ENCODE measurements at places on chromosomes 2 and 18.
A peak's percentile ranks its signal among the peaks of the same experiment; 100 is the strongest.

DNA sequence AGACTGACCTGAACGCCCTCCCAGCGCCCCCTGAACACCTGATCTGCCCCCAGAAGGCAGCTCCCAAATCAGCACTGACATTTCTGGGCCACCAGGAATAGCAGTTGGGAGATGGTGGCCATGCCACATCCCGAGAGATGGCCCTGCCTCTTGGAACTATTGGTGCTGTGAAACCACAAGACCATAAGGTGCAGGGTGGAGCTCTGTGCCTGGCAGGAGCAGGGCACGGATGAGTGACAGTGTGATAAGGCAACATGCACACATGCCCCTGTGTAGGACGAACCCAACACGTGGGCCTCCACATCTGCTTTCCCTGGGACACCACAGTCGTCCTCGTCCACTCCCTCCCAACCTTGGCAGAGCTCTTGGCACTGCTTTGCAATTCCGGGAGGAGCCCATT, 26.9 kb downstream of the ANO7 start:
- DNase-seq, result no peak

- no peak for DNase-seq
Observed at GRCh38 chr2:127655209-127656073, 9.5 kb downstream of the GPR17 start.

DNA sequence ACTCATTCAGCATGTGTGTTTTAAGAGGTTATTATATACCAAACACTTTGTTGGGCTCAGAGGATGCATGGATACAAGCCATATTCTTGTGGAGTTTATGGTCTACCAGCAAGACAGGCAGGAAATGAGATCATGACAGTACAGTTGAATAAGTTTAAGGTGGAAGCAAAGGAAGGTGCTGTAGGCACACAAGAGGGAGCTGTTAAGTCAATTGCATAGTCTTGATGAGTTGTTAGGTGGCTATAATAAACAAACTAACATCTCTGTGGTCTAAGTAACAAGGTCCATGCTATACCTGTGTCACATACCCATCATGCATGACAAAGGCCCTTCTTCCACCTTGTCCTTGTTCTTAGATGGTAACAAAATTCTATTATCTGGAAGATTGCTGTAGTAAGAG, 538.3 kb downstream of the CNTNAP5 start:
- peak; percentile 47 for DNase-seq

DNA sequence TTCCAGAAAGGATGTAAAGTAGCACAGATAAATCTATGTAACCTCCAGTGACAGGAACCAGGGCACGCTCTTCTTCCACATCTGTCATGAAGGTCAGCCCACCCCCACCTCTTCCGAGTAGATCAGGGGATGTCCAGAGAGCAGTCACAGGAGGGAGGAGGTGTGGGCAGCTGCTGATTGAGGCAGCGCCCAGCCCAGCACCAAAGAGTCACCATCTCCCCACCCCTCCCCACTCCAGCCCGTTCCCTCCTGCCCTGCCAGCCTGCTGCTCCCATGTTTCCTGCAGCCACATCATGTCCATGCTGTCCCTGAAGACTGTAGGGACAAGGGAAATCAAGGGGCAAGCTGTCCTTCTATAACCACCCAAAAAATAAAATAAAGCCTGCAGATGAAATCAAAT, 269.8 kb downstream of the BCL11A start:
- DNase-seq, result no peak

- DNase-seq, result no peak
Observed at GRCh38 chr2:144382849-144383248, 137.1 kb downstream of the ZEB2 start.

GRCh38 chr2:113225263-113226259, 51.8 kb downstream of the PSD4 start:
- DNase-seq, result peak; percentile 44

- DNase-seq, result no peak
Observed at GRCh38 chr18:67381608-67382150, 134.8 kb downstream of the DSEL start.

DNA sequence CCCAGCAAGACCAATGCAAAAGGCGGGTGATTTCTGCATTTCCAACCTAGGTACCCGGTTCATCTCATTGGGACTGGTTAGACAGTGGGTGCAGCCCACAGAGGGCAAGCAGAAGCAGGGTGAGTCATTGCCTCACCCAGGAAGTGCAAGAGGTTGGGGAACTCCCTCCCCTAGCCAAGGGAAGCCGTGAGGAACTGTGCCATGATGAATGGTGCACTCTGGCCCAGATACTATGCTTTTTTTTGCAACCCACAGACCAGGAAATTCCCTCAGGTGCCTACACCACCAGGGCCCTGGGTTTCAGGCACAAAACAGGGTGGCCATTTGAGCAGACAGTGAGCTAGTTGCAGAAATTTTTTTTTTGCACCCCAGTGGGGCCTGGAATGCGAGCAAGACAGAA, 662.6 kb upstream of the ACVR2A start:
- DNase-seq, result no peak

GRCh38 chr2:12928197-12928774, 211.6 kb downstream of the TRIB2 start:
- no peak for DNase-seq

GRCh38 chr2:216754336-216754735, 59.0 kb upstream of the IGFBP5 start:
- no peak for DNase-seq

DNA sequence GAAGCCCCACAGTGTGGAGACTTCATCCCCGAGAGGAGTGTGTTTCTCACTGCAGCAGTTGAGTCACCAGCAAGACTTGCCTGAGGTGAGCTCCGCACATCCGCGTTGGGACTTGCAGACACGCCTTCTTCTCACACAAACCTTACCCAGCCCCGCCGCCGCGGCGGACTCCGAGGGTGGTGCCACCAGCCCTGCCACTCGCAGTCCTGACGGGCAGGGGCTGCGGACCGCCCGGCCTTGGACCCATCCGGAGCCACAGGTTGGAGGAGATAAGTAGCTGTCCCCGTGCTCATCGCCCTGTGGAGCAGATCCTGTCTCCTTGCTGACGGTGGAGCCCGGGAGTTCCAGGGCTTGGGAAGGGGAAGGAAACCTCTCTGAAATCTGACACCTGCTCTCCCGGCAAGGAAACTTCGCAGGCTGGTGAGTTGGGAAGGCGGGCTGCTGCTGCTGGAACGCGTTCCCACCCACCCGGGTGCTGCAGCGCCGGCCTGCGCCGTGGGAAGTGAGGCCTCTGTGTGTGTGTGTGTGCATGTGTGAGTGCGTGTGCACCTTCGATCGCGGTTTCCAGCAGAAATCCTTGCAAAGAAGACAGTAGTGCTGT, at the start of gene RAB27B:
Gene RAB27B (plus strand): TSS at position 197 of the 601 bp plus-strand sequence. CDS start 49,109 bp downstream, outside the sequence.
- no peak for DNase-seq

DNA sequence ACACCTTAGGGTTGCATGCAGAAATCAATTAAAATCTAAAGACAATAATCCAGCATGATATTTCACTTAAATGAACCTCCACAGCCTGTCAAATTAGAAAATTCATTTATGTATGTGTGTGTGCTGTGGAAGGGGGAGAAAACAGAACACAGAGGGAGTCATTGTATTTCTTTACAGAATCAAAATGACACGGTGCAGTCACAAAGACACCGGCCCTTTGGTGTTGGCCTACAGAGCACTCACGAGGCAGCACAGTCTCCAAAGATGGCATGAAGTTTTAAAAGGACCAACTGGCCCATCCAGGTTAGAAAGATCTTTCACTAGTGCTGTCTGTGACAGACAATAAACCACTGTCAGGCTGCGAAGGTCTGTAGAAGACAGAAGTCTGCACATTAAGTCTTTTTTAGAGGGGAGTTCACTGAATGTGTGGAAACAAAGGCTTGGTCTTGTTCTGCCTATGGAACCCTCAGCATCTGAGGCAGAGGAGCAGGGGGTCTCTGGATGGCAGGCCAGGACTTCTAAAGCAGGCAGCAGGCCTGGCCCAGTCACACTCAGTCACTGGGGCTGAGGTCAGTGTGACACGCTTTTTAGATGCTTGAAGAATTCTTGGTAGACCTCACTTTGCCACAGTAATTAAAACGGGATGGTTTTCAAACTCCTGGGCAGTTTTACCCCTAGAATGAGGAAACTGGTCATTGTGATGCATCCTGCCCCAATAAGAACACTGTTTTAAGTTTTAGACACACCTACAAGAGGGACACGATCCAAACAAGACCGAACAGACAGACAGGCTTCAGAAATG, 184.9 kb downstream of the AFF3 start:
- DNase-seq, result no peak

DNA sequence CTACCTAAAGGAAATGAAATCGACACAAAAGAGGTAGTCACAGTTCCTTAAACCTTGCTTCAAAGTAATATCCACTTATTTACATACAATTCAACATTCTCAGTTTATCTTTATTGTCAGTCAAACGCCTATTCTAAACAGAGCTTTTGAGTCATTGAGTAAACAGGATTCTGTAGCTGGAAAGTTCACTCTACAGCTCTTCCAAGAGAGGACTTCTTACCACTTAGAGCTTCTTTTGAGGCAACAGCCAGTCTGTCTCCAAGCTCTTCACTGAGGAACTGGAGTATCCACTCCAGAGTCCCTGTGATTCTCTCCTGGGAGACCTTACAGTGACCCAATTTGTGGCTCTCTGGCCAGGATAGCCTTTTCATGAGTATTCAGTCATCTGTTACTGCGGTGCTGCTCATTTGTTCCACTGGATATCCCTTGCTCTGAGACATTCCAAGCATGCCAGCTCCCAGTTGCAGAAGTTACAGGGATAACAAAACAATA, 210.9 kb upstream of the OSR1 start:
- DNase-seq, result no peak

DNA sequence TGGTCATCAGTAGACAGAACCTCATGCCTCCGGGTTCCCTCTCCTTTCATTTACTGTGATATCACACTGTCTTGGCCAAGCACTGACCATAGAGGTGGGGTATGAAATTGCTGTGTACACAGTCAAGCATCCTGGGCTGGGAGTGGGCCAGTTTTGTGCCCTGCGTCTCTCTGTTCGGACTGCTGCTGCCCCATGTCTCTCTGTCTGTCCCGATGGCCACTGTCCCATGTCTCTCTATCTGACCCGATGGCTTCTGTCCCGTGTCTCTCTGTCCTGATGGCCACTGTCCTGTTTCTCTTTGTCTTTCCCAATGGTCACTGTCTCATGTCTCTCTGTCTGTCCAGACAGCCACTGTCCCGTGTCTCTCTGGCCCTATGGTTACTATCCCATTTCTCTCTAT, 164.9 kb downstream of the ARL4C start:
- no peak for DNase-seq

- DNase-seq, result no peak
Observed at GRCh38 chr2:78941751-78942150, 83.8 kb upstream of the REG3G start.

GRCh38 chr2:226057365-226057764, 657.9 kb downstream of the NYAP2 start:
- DNase-seq, result no peak

DNA sequence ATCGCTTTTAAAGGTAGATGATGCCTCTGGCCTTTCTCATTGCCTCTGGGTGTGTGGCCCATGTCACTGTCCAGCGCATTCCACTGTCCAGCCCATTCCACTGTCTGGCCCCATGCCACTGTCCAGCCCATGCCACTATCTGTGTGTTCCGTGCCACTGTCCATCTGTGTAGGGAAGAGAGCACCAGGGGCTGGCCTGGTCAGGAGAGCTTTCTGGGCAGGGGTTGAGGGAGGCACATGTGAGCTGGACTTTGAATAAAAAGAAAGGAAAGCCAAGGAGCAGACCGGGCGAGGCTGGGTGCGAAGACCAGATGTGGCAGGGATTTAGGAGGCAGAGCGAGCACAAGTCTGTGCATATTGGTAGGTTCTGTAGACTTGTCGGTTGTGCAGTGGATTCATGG, 236.2 kb downstream of the NEDD4L start:
- DNase-seq, result no peak

- DNase-seq, result no peak
Observed at GRCh38 chr18:74367905-74368304, 52.3 kb downstream of the C18orf63 start.

GRCh38 chr2:202765436-202765835, 106.1 kb downstream of the ICA1L start:
- no peak for DNase-seq

DNA sequence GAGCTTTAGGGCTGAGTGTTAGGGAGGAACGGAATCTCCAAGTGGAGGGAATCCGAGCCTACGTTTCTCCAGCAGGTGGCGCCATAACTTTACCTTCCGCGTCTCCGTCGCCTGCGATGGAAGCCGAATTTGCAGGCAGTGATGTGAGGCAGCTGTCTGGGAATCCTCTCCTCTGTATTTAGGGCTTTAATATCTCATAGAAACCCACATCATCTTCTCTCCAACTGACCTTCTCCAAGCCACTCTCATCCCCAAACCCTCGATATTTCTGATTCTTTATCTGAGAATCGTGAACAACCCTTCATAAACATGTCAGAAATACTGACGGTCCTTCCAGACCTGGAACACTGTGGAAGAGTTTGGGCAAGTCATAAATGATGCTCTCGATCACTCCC, 27.5 kb downstream of the SIX2 start:
- peak; percentile 21 for DNase-seq

DNA sequence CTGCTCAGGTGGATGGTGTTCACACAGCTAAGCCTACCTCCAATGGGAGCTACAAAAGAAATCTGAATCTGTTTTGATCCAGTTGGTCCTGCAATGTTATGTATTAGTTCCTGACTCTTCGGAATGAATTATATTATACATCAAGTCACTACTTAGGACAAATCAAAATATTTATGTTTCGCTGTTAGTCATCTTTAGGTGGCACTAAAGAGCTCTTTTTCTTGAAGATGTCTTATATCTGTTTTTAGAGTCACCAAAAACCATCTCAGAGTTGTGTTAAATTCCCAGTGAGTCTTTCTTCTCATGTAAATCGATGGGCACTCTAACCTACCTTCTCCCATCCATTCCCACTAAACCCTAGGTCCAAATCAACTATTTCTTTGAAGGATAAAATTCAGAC, 2.2 kb downstream of the DNER start:
- no peak for DNase-seq

- DNase-seq, result no peak
Observed at GRCh38 chr2:160087854-160088745, 25.7 kb upstream of the PLA2R1 start.

- DNase-seq, result no peak
Observed at GRCh38 chr18:8908792-8909510, 193.5 kb upstream of the NDUFV2 start.

DNA sequence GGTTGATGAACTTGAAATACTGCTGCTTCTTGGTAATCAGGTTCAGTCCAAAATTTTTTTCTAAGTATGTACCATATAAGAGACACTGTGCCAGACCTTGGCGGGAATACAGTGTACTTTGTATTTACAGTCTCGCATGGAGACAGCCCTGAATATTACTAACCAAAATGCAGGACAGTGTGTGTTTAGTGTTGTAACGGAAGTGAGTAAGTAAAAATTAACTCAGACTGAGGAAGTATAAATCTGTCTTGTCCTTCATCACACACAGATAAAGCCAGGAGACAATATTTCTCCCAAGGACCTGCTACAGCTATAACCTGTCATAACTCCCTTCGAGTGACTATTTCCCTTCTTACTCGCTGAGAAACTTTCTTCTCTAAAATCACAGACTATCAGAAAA, 76.9 kb downstream of the ACTR3 start:
- no peak for DNase-seq

- DNase-seq, result no peak
Observed at GRCh38 chr18:13973061-13973575, 57.8 kb upstream of the MC2R start.
